ENCODE measurements at places on chromosomes 1 and 21.

DNA sequence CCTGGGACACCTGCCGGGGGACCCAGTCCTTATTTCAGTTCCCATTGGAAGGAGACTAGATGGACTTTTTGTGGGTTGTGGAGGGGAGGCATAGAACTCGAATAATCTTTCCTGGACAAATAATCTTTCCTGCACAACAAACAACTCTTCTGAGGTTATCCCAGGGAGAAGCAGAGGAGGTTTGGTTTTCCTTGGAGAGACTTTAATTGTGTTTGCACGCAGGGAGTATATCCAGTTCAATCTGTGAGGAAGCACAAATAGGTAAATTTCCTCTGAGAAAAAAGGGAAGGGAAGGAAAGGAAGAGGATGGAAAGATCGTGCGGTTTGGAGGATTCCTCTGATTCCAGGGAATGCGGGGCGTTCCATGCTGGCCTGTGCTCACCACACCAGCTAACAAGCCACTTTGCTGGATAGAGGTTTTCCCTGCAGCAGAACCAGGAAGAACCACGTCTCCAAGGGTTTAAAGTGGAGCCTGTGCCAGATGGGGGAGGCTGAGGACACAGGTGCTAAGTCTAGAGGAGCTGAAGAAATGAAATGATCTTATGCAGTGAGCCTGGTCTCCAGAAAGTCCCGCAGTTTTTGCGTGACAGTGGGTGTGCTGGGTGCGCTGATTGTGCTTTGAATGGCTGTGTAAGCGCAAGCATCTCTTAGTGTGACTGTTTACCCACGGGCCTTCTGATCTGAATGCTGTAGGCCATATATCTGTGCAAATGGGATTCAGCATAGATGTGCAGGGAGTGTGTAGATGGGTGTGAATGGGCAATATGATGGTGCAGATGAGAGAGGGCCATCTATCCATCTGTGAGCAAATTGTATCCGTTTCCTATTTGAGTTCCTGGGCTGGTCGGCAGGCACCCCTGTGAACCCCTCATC, 7.6 kb downstream of the PAX7 start:
- DNase-seq = no peak

DNA sequence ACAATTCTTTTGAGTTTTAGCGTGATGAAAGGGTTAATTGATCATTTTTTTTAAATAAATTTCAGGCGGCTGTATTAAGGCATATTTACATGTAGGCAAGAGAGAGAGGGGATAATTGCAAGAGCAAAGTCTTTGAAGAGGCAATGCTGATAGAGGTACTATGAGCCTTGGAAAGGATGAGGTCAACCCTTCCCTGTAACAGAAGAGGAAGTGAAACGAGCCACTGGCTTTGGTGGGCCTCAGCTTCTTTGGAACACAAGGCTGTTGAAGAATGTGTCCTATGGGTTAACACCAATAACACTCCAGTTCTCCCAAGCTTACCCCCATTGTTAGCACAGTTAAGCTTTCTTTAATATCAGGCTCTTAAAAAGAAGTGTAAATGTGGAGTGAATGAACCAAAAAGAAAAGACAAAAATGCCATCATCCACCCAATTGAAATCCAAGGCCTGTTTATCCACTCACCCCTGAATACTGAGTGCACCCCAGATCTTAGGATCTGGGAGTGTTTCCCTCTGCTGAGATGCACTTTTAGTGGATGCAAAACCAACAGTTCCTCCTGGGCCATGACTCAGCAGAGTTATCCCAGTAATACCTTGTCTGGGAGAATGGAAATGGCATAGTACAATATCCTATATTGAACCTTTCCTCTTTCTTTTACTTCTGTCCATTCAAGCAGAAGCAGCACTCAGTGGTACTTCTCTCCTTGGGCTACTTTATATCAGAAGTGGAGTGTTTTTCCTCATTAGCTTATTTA, 216.4 kb downstream of the SLC44A5 start:
- DNase-seq = no peak

GRCh38 chr1:205229916-205230700, 2.4 kb downstream of the TMCC2 start:
- DNase-seq = no peak

DNA sequence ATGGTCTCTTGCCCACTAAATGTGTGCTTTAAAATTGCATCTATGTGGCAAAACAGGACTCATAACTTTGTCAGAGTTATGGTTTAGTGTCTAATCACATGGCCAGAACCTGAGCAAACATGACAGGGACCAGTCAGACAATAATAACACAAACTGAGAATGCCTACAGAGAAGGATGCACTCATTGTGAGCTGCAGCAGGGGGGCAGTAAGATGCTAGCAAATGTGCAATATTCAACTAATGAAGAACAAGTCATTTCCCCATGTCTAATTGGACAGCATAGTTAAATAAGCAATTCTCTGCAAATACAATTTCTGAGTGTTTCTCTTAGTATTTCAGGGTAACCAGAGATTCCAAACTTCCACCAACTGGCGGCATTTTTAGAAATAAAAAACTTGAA, 30.8 kb downstream of the SPAG17 start:
- no peak for DNase-seq

DNA sequence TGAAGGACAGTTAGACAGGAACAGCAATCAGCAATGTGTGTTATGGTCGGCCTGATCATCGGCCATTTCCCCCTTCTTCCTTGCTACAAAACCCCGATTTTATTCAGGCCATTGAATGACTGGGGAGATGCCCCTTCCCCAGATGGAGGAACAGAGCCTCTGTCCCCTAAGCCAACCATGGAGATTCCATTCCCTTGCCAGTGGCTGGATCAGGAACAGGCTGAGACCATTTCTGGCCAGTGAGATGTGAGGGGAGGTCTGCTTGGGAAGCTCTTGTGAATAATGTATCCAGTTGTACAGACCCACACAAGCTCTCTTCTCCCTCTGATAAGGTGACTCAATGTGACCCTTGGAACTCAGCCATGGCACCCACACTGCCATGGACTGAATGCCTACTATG, 7.7 kb downstream of the CSRP1 start:
- no peak for DNase-seq

DNA sequence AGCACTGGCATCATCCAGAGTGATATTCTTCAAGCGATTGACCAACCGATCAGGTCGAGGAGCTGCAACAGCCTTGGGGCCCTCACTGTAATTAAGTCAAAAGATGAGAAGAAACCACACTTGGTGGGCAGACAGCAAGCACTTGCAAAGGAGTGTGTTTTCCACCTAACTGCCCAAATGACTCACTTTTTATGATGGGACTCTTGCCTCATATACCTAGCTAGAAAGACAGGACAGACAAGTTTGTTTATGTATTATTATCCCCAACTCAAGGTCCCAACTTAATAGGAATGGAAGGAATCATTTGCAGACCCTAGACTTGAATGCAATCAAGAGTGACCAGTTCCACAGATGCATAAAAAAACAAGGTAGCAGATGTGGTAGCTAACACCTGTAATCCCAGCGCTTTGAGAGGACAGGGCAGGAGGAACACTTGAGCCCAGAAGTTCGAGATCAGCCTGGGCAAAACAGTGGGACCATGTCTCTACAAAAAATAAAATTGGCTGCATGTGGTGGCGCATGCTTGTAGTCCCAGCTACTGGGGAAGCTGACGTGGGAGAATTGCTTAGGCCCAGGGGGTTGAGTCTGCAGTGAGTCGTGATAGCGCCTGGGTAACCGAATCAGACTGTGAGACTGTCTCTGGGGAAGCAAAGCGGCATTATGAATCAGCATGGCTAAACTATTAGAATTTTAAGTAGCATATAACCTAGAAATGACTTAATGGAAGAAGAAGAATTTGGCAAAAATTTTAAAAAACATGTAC, 2.3 kb upstream of the NRAS start:
- no peak for DNase-seq

DNA sequence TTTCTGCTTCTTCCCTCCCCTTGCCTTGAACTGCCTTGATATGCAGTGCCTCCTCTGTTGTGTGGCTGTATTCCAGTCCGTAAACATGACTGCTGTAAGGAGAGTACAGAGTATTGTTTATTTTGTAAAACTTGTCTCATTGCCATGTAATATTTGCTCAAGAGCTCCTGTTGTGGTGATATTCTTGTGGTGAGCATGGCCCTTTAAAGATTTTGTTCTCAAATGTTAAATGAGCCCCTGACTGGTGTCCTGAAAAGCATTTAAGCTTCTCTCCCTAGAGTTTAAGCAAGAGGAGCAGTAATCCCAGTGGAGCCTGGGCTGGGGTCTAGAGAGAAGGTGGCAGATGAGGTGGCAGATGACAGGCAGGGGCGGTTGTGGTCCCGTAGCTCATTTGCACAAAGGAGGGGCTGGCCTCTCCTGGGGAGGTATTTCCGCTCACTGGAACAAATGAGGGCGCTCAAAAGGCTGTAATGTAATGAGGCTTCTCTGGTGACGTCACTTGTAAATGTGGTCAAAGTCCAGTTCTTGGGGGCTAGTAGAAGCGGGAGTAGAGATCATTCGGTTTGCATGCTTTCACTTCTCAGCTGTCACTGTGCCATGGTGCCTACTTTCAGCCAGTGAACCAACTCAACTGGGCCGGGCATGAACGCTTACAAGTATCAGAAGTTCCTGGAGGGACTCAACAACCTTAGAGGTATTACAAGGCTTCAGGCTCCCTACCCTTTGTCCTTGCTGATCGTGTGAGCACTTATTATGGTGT, 46.0 kb upstream of the MACF1 start:
- no peak for DNase-seq

Data from activated CD4-positive, alpha-beta T cell treated with anti-CD3 and anti-CD28 coated beads for 1 hour (primary cell).